ENCODE measurements at places on chromosomes 2 and 18.
A peak's percentile ranks its signal among the peaks of the same experiment; 100 is the strongest.

DNA sequence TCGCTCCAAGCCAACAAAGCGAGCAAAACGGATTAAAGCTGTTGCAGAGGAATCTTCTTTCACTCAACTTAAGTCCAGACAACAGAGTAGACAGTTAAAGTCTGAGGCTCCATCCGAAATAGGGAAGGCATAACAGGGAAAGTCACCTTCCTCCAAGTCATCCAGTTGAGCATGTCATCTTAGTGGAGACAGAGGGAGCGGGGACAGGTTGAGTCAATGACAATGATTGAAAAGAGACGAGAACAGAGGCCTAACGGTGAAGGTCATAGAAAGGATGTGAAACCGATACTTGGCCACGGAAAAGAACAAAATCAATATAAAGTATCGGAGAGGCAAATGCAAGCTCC is 455 bp downstream of the C18orf32 start:
- no peak for DNase-seq

DNA sequence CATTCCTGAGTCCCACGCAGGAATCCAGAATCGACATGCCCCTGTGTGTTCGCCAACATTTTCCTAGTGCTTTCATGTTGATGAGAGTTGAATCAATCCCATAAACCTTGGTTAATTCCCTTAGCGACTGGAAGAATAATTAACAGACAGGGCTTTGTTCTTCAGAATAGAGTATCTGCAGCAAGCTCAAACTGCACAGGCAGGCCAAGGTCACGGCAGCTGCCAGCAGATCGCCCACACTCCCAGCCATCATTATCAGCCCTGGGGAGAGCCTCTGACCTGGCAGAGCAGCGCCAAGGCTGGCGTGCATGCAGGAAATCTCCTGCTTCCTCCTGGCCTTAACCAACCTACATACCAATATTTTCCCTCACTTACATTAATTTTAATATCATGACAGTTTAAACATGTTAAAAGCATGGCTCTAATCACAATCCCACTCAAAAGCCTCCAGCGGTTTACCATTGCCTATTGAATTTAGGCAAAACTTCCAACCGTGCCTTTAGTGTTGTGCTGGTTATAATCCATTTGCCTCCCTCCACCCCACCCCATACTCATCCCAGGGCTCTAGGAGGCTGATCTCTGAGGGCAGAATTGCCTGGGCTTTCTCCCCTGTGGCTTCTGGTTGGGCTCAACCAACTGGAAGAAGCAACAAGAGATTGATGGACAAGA is 46.8 kb upstream of the NCK2 start:
- DNase-seq = no peak

DNA sequence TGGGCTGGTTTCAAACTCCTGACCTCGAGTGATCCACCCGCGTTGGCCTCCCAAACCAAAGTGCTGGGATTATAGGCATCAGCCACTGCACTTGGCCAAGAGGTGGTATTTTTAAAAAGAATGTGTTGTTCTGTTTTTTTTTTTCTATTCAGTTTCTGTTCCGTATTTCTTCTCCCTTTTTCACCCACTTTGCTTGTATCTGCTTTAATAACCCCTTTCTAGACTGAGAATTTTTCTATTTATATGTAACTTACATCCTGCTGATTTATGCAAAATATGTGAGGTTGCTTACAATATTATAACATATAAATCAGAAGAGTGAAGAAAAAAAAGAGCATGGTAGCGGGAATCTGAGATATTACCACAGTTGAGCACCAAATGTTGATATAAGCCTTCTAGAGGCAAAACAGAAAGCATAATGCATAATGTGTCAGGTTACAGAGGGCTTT is 17.2 kb upstream of the LYPD6B start:
- DNase-seq = no peak

DNA sequence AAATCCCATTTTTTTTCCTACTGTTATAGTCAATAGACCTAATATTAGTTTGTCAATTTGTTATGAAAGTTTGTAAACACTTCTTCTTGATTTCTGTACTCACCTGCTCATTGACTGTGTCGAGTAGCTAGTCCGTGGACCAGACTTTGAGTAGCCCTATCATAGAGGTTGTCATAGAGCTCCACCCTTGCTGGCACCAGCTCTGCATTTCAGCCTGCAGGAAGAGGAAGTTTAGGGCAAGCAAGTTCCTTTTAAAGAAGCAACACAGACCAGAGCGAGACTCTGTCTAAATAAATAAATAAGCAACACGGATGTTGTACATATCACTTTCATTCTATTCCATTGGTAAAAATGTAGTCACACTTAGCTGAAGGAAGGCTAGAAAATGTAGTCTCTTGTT is 74.0 kb downstream of the MCFD2 start:
- no peak for DNase-seq

DNA sequence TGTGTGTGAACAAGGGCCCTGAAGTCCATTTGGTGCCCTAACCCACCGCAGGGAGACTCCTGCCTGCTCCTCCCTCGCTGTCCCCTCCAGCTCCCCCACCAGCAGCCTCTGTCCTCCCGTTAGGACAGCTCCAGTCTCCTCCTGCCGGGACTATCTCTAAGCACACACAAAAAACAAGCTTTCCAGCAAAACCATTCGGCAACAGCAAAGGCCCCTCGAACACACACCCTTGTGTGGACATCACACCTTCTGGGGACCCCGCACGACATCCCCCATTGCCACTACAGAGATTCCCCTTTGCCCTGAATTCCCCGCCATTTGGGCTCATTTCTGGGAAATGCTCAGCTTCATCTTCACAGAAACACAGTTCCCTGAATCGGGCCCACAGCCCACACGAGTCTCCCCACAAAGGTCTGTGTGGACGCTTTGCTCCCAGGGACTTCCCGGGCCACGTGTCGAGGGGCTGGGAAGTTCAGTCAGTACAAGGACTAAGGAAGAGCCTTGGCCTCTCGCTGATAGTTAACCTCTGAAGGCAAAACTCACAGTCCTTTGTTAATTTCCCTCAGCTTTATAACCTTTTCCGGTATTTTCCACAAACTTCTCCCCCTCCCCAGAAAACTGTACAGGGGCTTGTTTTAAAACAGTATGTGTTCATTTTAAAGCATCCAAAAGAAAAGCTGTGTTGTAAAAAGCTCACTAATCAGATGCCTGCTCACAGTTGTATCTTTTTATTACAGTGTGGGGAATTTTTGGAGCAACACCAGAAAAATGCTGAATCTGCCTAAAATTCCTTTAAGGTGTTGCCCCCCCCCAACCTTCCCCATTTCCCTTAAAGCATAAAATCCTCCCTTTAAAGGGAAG is 25.9 kb downstream of the SMAD7 start:
- DNase-seq = peak; percentile 45
